ENCODE measurements at places on chromosomes 6 and 20. TPM values are rescaled to one million over a fixed set of nuclear protein-coding genes. Genes with fewer than 3 reads are reported as not detected.
A peak's percentile ranks its signal among the peaks of the same experiment; 100 is the strongest.

DNA sequence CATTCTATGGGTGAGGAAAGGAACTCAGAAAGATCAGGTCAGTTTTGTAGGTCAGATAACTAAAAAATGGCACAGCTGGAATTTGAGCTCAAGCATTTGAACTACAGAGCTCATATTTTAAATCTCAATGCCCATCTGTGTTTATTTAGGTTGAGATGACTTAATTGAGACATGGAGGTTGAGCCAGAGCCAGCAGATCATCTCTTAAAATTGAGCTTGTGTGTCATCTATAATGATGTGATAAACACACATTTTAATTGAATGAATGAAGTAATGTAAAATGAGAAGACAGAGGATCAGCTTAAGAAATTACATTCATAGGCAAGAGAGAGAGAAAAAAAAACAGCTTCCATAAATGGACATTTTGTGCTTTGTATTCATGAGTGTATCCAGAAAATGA, 3.7 kb downstream of the MANEA start:
- H3K27ac ChIP-seq, result no peak overlapping the region
- H3K4me1 ChIP-seq, result peaks cover 10% of the 10 kb centered on the region
- no peaks in the 10 kb centered on the region for H3K36me3 ChIP-seq
- H3K27me3 ChIP-seq, result no peaks in the 10 kb centered on the region
- no peak for DNase-seq

The FGD2 gene
- total RNA-seq, result 352 TPM

DNA sequence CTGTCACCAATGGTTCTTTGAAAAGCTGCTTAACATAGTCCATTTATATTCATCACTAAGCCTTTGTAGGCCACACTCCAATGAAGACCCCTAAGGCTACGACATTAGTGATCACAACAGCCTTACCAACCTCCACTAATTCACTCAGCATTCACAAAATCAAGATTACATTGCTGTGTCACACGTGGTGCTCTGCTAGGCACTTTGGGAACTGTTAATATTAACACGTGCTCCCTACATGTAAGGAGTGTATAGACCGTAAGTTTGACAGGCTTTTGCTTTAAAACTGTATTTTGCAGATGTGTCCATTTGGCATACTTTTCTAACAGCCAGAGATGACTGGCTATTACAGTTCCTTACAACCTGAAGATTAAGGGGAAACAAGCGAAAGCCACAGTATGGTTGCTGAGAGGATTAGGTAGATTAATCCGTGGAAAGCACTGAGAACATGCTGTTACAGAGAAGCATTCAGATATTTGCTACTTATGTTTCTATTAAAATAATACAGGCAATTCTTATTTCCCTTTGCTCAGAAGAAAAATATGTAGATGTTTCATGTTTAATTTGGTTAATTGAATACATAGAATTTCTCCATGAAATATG, 69.7 kb downstream of the SAMD3 start:
- no peaks in the 10 kb centered on the region for H3K4me1 ChIP-seq
- H3K27ac ChIP-seq, result no peak overlapping the region
- no peak for DNase-seq
- H3K27me3 ChIP-seq, result no peaks in the 10 kb centered on the region
- no peak overlapping the region for H3K4me3 ChIP-seq

The FAM217A gene
- total RNA-seq, result not detected

The SAMD3 gene
- total RNA-seq, result 2.5 TPM

DNA sequence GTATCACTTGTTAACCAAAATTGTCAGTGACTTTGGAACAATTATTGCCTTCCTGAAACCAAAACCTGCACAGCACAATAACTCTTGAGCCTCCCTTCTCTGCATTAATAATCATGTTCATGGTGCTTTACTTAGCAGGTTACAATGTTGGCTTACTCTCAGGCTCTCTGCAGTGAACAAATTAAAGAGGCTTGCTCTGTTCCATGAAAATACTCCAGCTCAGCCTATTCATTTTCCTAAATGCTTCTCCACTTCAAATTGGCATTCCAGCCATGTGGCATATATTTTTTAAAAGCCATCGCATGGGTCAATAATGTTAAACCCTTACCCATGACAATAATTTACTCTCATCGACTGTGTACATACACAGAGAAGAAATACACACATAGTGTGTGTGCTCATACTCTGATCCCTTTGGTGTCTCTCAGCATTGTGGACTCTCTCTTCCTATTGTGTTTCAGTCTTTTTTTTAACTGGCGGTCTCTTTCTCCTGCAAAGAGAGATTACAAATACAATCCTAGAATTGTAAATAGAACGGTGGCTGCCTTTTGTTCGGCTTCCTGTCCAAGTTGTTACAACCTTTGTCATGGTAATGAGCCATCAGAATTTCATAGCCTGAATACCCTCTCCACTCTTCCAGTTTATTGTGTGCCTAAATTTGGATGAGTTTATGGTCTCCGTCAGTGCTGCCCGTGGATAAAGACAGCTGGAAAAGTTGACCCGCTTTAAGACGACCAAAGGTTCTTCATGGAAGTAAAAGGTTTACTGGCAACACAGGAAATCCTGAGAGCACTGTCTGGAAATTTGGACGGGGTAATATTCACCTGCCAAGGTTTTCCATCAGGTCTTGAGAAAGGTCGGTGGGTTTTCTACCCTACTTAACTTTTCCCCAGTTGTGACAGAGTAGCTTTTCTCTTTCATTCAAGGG, 263.6 kb downstream of the CD83 start:
- no peak for DNase-seq
- no peaks in the 10 kb centered on the region for H3K36me3 ChIP-seq
- H3K4me3 ChIP-seq, result no peak overlapping the region
- no peaks in the 10 kb centered on the region for H3K27me3 ChIP-seq

DNA sequence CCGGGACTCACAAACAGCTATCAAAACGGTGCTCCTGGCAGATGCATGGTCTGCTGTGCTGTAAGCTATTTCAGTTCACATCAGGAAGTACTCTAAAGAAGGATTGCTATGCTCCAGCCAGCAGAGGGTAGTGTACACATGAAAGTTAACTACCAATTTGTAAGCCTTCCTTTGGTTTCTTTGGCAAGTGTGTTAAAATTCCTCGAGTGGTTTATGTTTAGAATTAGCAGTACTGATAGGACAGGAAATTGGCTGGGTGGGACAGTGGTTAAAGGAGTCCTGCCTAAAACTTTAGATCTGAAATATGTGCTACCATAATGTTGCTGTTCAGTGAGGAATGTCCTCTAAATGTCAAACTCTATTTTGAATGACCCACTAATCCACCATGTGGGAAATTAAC, 47.4 kb downstream of the TRMT11 start:
- no peak overlapping the region for H3K27ac ChIP-seq
- no peak overlapping the region for H3K4me3 ChIP-seq
- no peaks in the 10 kb centered on the region for H3K27me3 ChIP-seq
- peaks cover 9% of the 10 kb centered on the region for H3K36me3 ChIP-seq

The CCM2L gene
- total RNA-seq, result not detected

GRCh38 chr6:113147544-113147943, 709.6 kb upstream of the MARCKS start:
- no peak for DNase-seq
- no peaks in the 10 kb centered on the region for H3K27me3 ChIP-seq
- H3K27ac ChIP-seq, result no peak overlapping the region
- H3K4me1 ChIP-seq, result no peaks in the 10 kb centered on the region
- H3K4me3 ChIP-seq, result no peak overlapping the region

DNA sequence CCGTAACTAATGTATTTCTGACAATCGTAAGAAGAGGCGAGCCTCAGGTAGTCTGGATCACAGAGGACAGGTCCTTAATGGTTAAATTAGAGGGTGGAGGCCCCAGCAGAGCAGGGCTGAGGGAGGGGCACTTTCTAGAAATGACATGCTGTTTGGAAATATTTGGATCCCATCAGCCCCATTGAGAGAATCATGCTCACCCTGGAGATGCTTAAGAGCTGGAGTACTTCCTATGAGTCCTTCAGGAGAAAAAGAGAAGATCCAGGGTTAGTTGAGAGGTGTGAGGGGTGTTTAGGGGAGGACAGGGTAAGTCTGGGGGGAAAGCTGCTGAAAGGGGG, 123.0 kb downstream of the TCP11 start:
- no peak for DNase-seq
- no peaks in the 10 kb centered on the region for H3K27me3 ChIP-seq
- H3K4me3 ChIP-seq, result no peak overlapping the region

- no peaks in the 10 kb centered on the region for H3K27me3 ChIP-seq
- DNase-seq, result peak; percentile 30
- no peak overlapping the region for H3K4me3 ChIP-seq
Measured at GRCh38 chr20:54078296-54078984, 8.0 kb upstream of the BCAS1 start.
